ENCODE measurements at places on chromosomes 4 and X.

GRCh38 chrX:66410806-66411205 lies 228.1 kb downstream of the EDA2R start:
- DNase-seq, result no peak

DNA sequence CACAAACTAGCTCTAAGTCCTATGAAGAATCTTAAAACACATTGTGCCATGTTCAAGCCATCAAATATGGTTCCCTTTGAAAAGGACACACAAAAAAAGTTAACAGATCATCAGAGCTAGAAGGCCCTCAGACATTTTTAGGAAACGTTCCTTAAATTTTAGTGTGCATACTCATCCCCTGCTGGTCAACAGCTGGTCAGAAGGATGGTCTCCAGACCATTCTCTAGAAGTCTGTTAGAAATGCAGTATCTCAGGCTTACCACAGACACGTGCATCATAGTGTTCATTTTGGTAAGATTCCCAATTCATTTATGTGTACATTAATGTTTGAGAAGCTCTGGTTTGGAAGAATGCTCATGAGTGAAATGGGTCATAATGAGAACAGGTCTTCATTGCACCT lies 523.1 kb downstream of the INPP4B start:
- no peak for DNase-seq

DNA sequence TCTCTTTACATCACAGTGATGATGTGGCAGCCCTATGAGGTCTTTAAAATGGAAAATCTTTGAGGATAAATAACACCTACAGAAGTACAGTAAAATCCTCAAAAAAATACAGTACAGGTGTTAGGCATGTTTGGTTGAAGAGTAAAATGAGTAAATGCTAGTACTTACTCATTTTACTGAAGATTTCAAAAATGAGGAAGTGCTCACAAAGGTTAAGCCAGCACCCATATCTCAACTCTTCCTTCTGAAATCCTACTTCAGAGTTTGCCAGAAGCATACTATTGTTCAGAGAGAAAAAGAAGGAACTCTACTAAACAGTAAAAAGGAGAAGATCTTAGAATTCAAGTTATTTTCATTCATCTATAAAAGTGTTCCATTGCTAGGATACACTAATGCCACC lies 130.9 kb downstream of the CBR4 start:
- DNase-seq, result no peak

- no peak for DNase-seq
Observed at GRCh38 chrX:69290292-69290691, 125.0 kb upstream of the PJA1 start.

DNA sequence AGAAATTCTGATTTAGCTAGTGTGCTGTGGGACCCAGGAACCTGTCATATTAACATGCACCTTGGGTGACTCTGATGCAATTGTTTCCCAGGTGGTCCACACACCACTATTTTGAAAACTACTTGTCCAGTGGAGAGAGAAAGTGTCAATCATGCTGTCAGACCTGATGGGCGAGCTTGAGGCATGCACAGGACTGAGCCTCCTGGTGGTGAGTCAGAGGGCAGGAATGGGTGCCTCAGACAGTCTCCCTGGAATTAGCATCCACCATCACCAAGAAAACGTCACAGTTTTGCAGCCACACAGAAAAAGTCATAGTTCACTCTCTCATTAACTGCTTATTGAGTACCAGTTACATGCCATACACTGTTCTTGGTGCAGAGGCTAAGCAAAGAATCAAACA lies 181.8 kb upstream of the MAOA start:
- no peak for DNase-seq

- DNase-seq, result no peak
Observed at GRCh38 chr4:14908635-14909034, 93.6 kb upstream of the CPEB2 start.

GRCh38 chr4:186943411-186943810 lies 219.8 kb upstream of the FAT1 start:
- no peak for DNase-seq

Data from stimulated activated naive CD4-positive, alpha-beta T cell (primary cell).